ENCODE measurements at places on chromosomes 1 and 21. TPM values are rescaled to one million over a fixed set of nuclear protein-coding genes. Genes with fewer than 3 reads are reported as not detected.
A peak's percentile ranks its signal among the peaks of the same experiment; 100 is the strongest.

Gene TOR3A
- total RNA-seq, result 33.1 TPM

DNA sequence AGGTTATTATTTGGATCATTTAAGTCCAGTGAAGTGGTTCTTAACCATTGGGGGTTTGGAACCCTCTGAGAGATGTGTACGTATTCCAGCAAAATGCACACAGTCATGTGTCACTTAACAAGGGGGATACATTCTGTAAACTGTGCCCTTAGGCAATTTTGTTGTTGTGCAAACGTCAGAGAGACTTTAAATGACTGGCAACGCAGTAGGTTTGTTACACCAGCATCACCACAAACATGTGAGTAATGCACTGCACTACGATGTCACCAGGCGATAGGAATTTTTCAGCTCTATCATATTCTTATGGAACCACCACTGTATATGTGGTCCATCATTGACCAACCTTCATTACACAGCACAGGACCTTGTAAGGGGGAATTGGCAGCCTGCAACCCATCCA is 11.9 kb downstream of the AHCYL1 start:
- H3K27me3 ChIP-seq, result no peaks in the 10 kb centered on the region
- H3K4me3 ChIP-seq, result no peak overlapping the region
- no peak overlapping the region for H3K27ac ChIP-seq
- no peaks in the 10 kb centered on the region for H3K36me3 ChIP-seq
- no peak for DNase-seq

DNA sequence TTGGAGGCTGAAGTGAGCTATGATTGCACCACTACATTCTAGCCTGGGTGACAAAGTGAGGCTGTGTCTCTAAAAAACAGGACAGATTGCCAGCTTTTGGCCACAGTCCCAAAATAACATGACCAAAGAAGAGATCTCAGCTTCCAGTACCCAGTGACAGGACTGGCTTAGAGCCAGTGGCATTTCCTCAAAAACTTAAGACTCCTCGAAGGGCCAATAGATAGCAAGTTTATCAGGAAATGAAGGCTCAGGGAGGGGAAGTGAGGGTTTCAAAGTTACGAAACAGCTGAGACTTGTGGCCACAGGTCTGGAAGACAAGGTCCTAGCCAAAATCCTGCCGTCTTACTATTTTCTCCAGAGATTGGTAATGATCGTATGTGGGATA is 6.3 kb upstream of the TMEM39B start:
- H3K4me3 ChIP-seq, result no peak overlapping the region
- H3K27me3 ChIP-seq, result no peaks in the 10 kb centered on the region
- no peak overlapping the region for H3K27ac ChIP-seq
- peaks cover 8% of the 10 kb centered on the region for H3K4me1 ChIP-seq
- no peaks in the 10 kb centered on the region for H3K36me3 ChIP-seq

Gene RNU1-3
- 8,605 TPM for total RNA-seq

DNA sequence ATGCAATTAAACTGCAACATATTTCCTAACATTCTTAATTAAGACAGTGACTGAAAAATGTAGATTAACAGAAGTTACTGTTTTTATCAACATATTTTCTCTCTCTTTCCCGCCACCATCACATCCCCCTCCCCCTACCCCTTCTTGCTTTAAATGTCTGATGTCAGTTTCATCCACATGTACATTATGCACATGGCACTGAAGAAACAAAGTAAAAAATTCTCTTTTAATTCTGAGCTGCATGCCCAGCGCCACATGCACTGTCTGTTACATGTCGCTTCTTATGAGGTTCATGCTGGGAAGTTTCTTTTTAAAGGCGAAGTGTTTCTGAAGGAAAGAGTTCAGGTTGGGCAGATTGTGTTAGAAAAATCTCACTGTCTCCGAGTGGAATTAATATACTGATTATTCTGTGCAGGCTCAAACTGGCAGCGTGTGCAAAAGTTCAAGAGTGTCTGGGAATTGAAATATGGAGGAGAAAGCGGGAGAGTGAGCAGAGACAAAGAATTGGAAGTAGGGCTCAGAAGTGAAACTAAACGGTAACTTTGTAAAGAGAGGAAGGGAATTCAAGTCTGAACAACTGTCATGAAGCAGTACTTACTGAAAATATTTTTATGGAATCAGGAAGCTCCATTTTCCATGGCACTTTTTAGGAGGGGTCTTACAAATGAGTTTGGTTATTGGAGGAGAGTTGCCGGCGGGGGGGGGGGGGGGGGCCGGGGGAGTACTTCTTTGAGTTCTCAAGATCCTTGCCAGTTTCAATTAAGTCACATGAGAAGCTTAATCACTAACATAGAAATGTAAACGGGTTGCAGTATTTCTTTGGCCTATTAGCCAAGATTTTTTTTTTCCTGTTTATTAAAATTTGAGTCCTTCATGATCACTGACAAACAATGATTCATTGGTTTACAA is 217.6 kb downstream of the SDCCAG8 start:
- H3K36me3 ChIP-seq, result no peaks in the 10 kb centered on the region
- peak overlapping the region; percentile 63 for H3K4me3 ChIP-seq
- H3K27ac ChIP-seq, result no peak overlapping the region
- DNase-seq, result no peak

Gene PGD
- total RNA-seq, result 72.8 TPM

Gene LRRC38
- not detected for total RNA-seq

Gene S100A2
- 152 TPM for total RNA-seq

DNA sequence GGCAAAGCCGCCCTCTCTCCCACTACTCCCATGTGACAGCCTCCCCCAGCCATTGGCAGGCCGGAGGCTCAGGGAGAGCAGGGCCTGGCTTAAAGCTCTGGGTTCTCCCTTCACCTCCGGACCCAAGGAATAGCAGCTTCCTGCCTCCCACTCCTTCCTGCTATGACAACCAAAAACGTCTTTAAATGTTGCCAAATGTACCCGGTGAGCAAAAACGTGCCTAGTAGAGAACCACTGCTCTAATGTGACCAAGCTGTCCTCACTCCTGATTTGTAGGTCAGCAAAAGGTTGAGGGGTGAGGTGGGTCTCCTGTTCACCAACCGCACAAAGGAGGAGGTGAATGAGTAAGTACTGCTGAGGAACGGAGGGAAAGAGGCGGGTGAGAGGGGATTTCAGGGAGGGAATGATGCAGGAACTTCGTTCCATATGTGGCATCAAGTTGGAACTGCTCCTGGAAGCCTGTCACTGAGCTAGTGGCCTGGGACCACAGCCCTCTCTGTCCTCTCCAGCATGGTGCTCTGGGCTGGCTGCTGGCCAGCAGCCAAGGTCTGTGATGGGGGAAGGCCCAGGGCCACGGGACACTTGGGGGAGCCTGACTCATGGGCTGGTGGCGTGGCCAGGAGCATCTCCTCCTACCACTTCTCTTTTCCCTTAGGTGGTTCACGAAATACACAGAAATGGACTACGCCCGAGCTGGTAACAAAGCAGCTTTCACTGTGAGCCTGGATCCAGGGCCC is 5.7 kb downstream of the MRTO4 start:
- no peak overlapping the region for H3K4me3 ChIP-seq
- no peak for DNase-seq
- no peak overlapping the region for H3K27ac ChIP-seq

GRCh38 chr1:150164224-150164623 is 14.5 kb downstream of the PLEKHO1 start:
- no peak overlapping the region for H3K4me3 ChIP-seq
- no peaks in the 10 kb centered on the region for H3K36me3 ChIP-seq
- no peaks in the 10 kb centered on the region for H3K27me3 ChIP-seq
- no peak for DNase-seq
- H3K4me1 ChIP-seq, result peaks cover 9% of the 10 kb centered on the region

- peaks cover 4% of the 10 kb centered on the region for H3K4me1 ChIP-seq
- H3K27me3 ChIP-seq, result no peaks in the 10 kb centered on the region
- peak; percentile 48 for DNase-seq
Measured at GRCh38 chr1:20588634-20589225, at the start of gene CDA. Gene CDA, plus strand, starts transcription at chr1:20589097. Its CDS starts 33 bp downstream, at chr1:20589130.

DNA sequence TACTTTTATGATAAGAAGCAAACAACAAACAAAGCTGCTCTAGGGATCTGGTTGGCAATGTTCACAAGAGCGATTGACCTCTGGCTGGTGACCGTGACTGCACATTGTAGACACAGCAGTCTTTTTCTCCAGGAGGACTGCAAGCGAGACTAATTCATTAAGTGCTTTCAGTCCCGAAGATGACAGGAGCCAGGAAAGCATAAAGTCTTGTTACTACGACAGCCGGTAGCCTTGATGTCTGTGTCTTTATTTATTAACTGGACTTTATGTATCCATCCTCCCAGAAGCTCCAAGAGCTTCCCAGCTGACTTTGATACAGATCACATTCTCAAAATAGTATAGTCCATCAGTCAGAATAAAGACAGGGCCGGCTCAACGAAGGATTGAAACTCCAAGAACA is 18.2 kb downstream of the FAM163A start:
- no peaks in the 10 kb centered on the region for H3K36me3 ChIP-seq
- peak; percentile 59 for DNase-seq
- no peak overlapping the region for H3K4me3 ChIP-seq
- H3K27me3 ChIP-seq, result no peaks in the 10 kb centered on the region
- H3K4me1 ChIP-seq, result no peaks in the 10 kb centered on the region

Gene CD244
- 1.8 TPM for total RNA-seq

Gene RNU1-2
- 8,605 TPM for total RNA-seq

GRCh38 chr1:190475421-190476141 is 2.1 kb downstream of the BRINP3 start:
- no peaks in the 10 kb centered on the region for H3K4me1 ChIP-seq
- peak overlapping the region; percentile 12 for H3K4me3 ChIP-seq
- DNase-seq, result peak; percentile 38
- H3K36me3 ChIP-seq, result no peaks in the 10 kb centered on the region

- H3K36me3 ChIP-seq, result no peaks in the 10 kb centered on the region
- no peaks in the 10 kb centered on the region for H3K27me3 ChIP-seq
- no peak overlapping the region for H3K27ac ChIP-seq
- no peaks in the 10 kb centered on the region for H3K4me1 ChIP-seq
- no peak overlapping the region for H3K4me3 ChIP-seq
- DNase-seq, result no peak
Measured at GRCh38 chr1:66294707-66295370, 239.1 kb upstream of the SGIP1 start.

GRCh38 chr1:92711473-92712165 is 73.3 kb downstream of the EVI5 start:
- no peaks in the 10 kb centered on the region for H3K27me3 ChIP-seq
- H3K4me1 ChIP-seq, result no peaks in the 10 kb centered on the region
- no peak overlapping the region for H3K27ac ChIP-seq
- no peaks in the 10 kb centered on the region for H3K36me3 ChIP-seq

Gene TSPAN2
- 9.9 TPM for total RNA-seq

Gene HCN3
- total RNA-seq, result 3.3 TPM

GRCh38 chr1:224502459-224503160 is 68.0 kb upstream of the WDR26 start:
- no peaks in the 10 kb centered on the region for H3K36me3 ChIP-seq
- H3K27me3 ChIP-seq, result no peaks in the 10 kb centered on the region
- DNase-seq, result peak; percentile 28

- no peaks in the 10 kb centered on the region for H3K36me3 ChIP-seq
- H3K27ac ChIP-seq, result no peak overlapping the region
- no peak overlapping the region for H3K4me3 ChIP-seq
- no peaks in the 10 kb centered on the region for H3K4me1 ChIP-seq
Measured at GRCh38 chr1:46525253-46525983, 26.0 kb downstream of the KNCN start.

DNA sequence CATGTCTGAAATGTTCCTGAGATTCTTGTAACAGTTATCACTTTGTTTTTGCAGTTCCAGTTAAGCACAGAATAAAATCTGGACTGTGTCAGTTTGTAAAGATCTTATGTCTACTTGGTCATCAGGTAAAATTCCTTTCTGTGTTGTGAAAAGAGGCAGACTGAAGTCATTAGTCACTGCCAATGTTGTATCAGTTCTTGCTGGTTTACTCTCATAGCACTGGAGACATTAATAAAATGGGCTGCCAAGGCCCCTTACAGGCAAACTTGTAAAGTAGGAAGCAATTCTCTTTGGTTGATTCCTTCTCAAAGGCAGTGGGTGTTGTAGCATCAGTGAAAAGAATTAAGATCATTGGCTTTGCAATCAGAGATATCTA is 61.4 kb upstream of the ST6GALNAC3 start:
- DNase-seq, result no peak
- no peaks in the 10 kb centered on the region for H3K4me1 ChIP-seq
- no peak overlapping the region for H3K4me3 ChIP-seq
- H3K27me3 ChIP-seq, result no peaks in the 10 kb centered on the region

Gene USH2A
- total RNA-seq, result 0.06 TPM

DNA sequence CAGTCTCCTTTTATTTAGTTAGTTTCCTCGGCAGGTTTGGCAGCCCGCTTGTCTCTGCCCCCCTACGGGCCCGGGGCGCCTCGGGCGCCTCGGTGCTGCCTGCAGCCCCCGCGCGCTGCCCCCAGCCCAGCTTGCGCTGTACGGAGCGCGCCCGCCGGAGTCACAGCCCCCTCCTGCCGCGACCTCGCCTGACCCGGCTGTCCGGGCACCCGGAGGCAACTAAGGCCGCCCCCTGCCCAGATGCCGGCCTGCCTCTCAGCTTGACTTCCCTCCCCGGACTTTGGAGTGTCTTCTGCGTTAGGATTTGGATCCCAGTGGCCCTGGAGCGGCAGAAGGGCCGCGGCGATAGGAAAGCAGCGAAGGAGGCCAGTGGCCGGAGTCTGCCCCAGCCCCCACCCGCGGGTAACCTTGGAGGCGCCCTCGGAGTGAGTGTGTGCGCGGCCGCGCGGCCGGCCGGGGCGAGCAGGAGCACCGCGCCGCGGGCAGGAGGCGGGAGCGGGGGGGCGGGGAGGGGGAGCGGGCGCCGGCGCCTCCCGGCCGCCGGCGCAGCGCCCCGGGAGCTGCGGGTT is 7.6 kb downstream of the CDKN2C start:
- no peaks in the 10 kb centered on the region for H3K36me3 ChIP-seq
- peaks cover 7% of the 10 kb centered on the region for H3K4me1 ChIP-seq
- peak overlapping the region; percentile 81 for H3K4me3 ChIP-seq
- peaks cover 66% of the 10 kb centered on the region for H3K27me3 ChIP-seq

DNA sequence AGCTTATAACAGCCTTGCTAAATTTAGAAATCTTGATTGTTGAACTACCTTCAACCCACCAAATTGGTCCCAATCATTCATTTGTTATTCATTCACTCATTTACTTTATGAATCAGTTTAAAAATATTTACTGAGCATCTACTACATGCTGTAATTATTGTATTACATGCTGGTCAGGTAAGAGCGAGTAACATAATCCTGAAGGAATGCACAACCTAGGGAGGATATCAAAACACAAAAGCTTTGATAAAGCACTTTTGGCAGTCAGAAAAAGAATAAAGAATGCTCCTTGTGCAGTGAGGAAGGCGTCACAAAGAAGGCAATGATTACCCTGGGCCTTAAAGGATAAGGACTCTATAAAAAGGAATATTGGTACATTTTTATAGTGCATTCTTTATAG is 518.9 kb upstream of the NR5A2 start:
- no peak overlapping the region for H3K4me3 ChIP-seq
- no peaks in the 10 kb centered on the region for H3K27me3 ChIP-seq
- no peak for DNase-seq
- no peak overlapping the region for H3K27ac ChIP-seq
- no peaks in the 10 kb centered on the region for H3K36me3 ChIP-seq

Gene C8B
- total RNA-seq, result not detected
